ENCODE measurements at places on chromosomes 12 and 14.

- no peak for DNase-seq
These were observed 33.4 kb downstream of the IL31 start for GRCh38 chr12:122140467-122141257.

DNA sequence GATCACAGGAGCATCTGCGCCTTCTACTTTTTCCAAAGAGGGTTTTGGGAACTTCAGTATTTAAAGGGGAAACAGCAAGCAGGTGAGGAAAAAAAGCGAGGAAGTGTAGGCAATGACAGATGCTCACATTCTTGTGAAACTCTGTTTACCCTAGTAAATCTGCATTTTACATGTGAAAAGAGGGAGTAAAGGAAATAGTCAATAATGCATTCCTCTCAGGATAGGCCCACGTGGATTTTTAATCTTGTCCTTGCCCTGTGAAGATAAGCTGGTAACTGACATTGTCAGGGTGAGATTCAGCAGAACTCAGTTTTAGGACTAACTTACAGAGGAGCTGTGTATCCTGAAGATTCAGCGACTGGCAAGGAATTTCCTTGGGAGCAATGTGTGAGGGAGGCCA is 1119.2 kb upstream of the TMEM132C start:
- no peak for DNase-seq

DNA sequence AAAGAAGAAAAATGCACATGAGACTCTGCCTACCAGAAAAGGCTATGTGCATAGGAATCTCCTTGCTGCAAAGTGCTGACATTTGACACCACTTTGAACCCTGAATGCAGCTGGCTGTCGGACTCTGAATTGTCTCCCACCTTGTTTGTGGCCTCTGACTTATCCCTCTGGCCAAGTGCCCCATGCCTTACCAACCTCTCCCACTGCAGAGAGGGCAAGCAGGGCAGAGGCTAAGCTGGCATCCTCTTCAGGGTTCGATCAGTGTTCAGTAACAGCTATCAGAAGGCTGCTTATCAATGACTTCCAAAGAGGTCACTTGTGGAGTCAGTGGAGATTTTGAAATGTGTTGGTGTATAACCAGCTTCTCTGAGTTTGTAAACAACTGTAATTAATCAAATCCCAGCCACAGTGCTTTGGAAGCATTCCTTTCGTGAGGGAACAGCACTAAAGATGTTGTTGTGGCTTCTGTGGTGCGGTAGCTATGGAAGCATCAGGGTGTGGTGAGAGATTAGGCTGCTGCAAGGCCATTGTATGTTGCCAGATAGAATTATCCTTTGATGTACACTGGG is 22.6 kb upstream of the BMP4 start:
- DNase-seq, result peak; percentile 30

DNA sequence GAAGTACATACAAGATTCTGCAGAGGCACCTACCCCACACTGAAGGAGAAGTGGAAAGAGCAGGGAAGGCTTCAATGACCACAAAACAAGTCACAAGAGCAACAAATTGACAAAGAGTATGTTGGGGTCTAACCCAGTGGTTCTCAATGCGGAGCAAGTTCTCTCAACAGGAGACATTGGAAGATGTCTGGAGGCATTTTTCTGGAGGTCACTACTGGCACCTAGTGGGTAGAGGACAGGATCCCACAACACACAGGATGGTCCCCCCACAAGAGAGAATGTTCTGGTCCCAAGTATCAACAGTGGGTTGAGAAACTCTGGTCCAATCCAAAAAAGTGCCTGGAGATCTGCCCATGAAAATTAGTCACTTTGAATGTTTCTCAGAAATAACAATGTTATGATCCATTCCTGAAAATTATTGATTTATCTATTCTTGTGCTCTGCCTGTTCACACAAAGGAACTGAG is 3.4 kb downstream of the SSH1 start:
- DNase-seq, result no peak

DNA sequence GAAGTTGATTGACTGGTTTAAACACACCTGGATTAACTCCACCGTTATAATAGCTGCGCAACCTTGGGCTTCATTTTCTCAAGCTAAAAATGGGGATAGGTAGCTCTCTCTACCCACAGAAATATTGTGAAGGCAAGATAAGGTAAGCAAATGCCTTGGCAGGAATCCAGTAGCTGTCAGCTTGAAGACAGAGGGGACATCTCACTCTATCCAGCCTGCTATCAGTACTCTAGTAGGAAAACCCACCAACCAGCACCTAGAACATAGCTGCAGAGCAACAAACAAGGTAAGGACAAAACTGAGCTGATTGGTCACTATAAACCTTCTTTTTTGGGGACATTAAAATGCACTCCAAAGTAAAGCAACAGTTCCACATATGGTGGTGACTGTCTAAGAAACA is 7.7 kb downstream of the CSRP2 start:
- no peak for DNase-seq

GRCh38 chr12:90682398-90682797 is 272.6 kb downstream of the CCER1 start:
- DNase-seq, result no peak
